Stimulated activated CD8-positive, alpha-beta memory T cell treated with anti-CD3 and anti-CD28 coated beads, Interleukin-4, amount 100 ng/mL, for 1 hour (primary cell): ENCODE measurements at places on chromosomes 1 and 21.

- DNase-seq, result no peak
These were observed 91.6 kb downstream of the KAZN start for GRCh38 chr1:14689996-14690615.

GRCh38 chr1:13825033-13825432 is 125.0 kb downstream of the PRDM2 start:
- DNase-seq, result no peak

GRCh38 chr1:67418839-67419586 is 11.2 kb downstream of the SERBP1 start:
- DNase-seq, result no peak

GRCh38 chr21:44484498-44485253 is 29.4 kb downstream of the LRRC3 start:
- DNase-seq, result no peak

DNA sequence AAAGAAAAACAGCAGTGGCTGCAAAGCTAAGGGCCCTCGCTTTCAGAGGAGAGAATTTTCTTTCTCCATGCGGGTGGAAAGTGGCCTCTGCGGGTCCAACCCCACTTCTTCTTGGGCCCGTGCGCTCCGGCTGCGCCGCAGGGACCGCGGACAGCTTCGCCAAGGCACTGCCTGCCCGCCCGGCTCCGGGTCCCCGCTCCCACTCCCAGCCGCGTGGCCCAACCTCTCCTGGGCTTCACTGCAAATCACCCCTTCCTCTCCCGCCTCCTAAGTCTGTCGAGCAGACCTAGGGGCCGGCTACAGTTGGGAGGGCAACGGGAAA is 1.0 kb upstream of the RUNX3 start:
- no peak for DNase-seq

DNA sequence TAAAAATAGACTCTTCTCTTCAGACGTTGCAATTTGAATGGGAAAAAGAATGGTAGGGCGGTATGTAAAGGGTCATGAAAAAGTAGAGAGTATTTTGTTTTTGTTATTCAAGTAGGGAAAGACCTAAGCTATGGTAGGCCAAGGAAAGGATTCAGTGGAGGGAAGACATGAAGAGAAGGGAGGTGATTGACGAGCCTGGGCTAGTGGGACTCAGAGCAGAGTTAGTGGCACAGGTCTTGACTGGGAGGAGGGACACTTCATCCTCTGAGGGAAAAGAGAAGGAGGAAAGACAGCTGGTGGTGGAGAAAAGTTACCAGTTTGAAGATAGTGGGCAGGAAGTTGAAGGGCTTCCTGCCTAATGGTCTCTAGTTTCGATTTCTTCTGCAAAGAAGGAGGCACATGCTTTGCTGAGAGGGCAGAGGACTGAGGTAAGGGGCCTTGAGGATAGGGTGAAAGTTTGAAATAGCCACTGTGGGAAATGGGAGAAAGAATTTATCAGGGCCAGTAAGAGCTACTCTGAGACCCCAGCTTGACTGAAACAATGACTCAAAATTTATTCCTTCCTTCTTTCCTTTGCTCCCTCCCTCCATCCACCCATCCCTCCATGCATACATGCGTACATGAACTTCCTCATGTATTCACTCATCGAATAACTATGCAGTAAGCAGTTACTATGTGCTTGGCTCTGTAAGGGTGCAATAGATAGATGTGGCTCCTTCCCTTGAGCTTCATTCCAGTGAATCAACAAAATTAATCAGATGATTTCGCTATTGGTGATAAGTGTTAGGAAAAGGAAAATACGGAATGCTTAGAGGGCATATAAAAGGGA is 4.2 kb downstream of the CD48 start:
- no peak for DNase-seq

DNA sequence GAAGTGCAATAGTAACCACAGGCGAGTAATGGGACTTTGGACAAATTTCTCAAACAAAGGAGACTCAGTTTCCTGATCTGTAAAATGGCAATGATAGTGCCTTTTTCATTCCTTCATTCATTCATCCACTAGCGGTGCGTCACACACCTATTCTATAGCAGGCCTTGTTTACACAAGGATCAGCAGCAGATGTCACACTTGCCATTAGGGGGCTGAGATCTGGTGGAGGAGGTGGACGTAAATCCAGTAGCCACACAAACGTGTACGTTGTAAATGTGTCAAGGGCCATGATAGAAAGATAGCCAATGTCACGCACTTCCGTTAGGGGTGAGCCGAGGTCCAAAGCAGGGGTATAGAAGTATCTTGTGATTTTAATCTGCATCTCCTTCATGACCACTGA is 34.2 kb downstream of the SERINC2 start:
- DNase-seq, result no peak

- no peak for DNase-seq
These were observed 164.0 kb upstream of the ETV3 start for GRCh38 chr1:157302199-157302497.

- no peak for DNase-seq
These were observed 8.2 kb upstream of the CDK11A start for GRCh38 chr1:1732381-1732780.

DNA sequence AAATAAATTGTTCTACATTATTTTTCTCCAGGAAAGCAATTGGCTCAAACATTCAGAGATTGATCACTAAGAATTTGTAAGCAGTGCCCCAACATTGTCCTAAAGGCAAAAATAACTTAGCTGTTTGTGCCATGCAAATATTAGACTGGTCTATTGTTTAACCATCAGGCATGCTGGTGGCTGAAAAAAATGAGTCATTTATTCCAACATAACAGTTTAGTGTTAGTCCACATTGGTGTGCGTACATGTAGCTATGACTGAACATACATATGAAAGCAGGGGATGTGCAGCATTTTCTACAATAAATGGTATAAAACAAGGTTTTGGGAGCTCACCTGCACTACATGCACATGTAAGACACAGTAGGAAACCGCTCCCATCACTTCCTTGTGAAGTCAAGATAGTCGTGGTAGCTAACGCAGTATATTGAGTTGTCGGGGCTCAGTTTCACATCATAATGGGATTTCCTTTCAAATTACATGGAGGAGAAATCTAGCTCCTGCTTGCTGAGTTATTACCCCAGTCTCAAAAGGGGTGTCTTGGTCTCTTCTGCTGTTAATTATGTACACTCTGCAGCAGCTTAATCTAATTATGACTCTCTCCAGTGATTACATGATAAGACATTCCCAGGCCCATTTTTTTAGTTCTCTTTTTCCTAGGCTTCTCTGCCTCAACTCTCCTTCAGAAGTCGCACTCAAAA is 199.4 kb downstream of the LYPLAL1 start:
- DNase-seq, result no peak

DNA sequence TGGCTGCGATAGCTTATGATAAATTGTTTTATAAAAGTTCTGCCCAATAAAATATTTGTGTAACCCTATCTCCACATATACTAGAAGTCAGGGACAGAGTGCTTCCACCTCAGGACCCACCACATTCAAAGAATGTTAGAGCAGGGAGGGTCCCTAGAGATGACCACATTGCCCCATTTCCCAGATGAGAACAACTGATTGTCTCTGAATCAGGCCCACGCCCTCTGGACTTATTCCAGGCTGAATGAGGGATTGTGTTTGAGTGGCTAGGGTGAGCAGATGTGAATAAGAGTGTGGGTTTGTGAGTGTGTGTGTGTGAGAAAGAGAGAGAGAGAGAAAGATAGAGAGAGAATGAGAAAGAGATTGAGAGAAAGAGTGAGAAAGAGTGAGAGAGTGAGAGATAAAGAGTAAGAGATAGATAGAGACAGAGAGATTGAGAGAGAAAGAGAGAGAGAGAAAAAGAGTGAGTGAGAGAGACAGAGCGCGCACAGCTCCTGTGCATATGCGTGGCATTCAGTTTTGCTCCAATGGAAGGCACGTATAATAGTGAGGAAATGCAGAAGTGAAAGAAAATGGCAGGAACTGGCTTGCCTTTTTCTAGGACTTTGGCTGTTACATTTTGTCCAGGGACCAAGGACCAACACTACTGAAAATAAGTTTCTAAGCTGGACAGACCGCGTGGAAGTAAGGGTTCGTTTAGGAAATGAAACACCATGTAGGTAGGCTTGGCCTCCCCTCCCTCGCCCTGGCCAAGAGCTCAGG is 94.1 kb downstream of the ABCA4 start:
- no peak for DNase-seq

DNA sequence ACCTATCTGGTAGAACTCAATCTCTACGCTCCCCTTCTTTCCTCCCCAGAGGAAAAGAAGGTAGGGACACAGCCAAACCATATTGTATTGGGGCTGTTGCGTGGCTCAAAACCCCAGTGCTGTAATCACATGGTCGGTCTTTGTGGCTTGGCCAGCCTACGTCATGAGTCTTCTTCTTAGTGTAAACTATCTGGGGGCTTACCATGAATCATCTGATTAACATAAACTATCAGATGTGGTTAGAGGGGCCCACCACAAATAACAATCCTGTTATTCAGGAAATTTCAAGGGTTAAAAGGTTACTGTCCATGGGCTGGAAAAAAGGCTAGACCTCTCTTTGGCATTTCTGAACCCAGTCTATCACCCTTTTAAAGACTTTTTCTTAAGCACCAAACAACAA is 49.5 kb upstream of the GPR52 start:
- no peak for DNase-seq

DNA sequence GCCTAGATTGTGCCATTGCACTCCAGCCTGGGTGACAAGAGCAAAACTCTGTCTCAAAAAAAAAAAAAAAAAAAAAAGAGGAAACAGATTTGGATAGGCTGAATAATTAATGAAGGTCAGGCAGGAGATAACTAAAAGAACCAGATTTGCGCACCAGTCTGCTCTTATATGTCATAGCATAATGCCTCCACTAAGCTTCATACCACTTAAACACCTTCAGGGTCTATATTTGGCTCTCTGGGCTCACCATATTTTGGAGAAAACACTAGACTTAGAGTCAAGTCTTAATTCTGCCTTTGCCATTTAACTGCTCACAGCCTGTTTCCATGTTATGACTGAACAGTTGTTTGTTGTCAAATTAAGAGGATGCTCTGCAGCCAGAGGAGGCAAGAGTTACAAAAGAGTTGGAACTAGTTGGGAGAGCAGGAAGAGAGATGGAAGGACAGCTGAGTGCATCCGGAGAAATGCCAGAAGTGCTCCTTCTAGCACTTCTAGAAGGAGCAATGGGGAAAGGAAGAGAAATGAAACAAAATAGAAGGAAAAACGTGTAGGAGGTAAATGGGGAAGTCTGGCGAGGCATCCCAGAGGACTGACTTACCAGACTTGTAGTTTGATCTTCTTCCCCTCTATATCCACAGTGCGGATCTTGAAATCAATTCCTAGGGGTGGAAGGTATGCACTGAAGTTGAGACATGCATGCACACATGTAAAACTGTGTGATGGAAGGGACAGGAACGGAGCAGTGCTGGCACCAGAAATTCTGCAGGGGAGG is 1.8 kb downstream of the RAB13 start:
- no peak for DNase-seq

DNA sequence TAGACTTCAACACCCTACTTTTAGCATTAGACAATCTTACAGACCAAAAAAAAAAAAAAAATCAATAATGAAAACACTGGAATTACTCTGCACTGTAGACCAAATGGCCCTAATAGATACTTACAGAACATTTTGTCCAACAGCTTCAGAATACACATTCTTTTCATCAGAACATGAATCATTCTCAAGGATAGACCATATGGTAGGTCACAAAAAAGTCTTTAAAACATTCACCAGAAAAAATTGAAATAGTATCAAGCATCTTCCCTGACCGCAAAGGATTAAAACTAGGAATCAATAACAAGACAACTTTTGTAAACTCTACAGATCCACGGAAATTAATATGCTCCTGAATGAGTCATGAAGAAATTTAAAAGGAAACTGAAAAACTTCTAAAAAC is 22.5 kb downstream of the ZNF670 start:
- DNase-seq, result no peak

DNA sequence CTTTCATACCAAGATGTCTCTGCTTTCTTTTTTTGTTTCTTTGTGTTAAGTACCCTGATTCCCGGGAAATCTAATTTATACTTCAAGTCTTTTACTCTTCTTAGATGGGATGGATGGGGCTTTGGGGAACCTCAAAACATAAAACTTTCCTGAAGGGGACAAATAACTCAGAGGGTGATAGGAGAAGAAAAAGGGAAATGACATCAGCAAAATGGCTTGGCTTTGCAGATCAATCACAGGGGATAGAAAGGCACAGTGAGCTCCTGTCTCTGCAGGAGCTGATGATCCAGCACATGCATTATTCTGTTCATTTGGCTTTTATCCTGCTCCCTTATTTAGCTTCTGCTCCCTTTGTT is 1.4 kb upstream of the CA14 start:
- no peak for DNase-seq

DNA sequence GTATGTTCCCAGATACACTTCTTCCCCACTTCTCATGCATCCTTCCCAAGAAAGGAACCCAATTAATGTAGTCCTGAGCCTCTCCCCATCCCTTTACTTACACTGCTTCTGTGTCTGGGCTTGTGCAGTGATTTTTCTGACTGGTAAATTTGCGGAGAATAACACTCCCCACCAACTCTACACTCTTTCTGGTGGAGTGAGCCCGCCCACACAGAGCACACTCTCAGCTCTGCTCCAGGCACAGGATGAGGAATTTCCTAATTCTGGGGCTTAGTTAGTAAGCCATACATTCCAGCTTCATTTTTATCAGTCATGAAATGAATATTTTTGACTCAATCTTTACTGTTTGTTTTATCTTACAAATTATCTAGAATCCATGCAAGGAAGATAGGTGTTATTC is 38.6 kb downstream of the FMO4 start:
- no peak for DNase-seq

DNA sequence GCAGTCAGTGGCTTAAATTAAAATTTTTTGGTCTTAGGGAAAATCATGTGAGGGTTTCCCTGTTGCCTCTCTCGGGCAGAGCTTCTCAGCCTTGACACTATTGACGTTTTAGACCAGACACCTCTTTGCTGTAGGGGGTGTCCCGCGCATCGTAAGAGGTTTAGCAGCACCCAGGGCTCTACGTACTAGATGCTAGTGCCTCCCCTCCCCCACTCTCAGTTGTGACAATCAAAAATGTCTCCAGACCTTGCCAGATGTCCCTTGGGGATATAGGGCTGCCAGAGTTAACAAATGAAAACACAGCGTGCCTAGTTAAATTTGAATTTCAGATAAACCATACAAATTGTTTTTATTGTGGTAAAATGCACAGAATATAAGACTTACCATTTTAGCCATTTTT is 293.3 kb downstream of the DISC1 start:
- no peak for DNase-seq

DNA sequence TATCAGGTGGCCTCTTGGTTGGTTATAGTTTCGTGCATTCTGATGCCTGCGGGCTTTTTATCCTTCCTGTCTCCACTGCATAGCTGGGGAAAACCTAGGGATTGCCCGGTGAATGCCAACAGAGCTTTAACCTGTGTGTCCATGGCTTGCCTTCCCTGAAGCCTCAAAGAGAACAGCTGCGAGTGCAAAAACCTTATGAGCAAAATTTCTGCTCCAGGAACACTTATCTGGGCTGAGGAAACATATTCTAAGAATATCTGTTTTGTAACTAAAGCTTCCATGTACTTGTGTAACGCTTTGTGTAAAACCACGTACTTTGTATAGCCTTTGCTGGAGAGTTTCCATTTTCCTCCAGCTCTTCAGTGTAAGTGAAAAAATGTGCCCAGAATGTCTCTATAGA is 7.2 kb downstream of the CNST start:
- no peak for DNase-seq

GRCh38 chr1:50930965-50931737 is 28.9 kb downstream of the FAF1 start:
- DNase-seq, result no peak
